ENCODE measurements at places on chromosomes 1 and 21.

GRCh38 chr1:188372821-188373220 is 1544.1 kb downstream of the PLA2G4A start:
- DNase-seq = no peak

GRCh38 chr1:222629921-222630535 is 12.1 kb downstream of the MIA3 start:
- DNase-seq = no peak

DNA sequence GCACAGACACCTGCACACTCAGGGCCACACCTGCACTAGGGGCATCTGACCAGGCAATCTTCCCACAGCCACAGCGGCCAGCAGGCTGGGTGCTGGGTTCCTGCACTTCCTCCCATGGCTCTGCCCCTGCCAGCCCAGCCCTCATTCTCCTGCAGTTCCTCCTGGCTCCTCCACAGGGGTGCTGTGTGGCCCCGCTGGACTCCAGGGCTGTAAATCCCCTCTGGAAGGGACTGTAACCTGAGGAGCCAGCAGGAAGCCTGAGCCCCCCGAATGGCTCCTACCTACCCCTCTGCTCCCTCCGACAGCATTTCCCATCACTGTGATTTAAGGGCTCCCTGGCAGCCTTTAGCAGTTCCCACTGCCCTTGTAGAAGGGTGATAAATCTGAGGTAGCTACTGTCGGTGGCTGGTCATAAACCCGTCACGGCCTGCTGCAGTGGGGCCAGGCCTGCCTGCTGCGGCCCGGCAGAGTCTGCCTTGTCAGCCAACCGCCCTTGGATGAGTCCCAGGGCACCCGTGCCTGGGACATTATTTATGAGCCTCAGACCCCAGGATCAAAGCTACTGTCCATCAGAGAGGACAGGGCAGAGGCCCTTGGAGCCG is 8.8 kb downstream of the UBL4B start:
- DNase-seq = no peak

- no peak for DNase-seq
Observed at GRCh38 chr1:180627411-180627810, 4.4 kb upstream of the XPR1 start.

- peak; percentile 63 for DNase-seq
Observed at GRCh38 chr1:40438391-40439015, 11.8 kb upstream of the ZFP69B start.

GRCh38 chr21:15660423-15660804 is 69.4 kb upstream of the USP25 start:
- DNase-seq = no peak

DNA sequence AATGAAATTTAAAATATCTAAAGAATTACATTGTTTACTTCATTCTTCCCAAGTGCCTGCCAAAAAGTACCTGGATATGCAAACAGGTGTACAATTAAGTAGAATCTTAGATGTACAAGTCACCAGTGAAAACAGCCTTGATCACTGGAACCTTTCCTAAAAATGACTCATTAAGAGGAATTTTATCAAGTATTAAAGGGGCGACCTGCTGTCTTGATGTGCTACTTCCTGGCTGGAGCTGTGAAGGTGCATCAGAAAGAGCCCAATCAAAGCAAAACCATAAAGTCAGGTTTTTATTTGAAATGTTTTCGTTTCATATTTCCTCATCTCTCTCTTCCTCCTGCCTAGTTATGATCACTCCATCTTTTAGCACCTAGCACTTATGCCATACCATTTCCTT is 33.4 kb downstream of the IFI44 start:
- DNase-seq = no peak
